ENCODE measurements at places on chromosomes 6 and 20.

DNA sequence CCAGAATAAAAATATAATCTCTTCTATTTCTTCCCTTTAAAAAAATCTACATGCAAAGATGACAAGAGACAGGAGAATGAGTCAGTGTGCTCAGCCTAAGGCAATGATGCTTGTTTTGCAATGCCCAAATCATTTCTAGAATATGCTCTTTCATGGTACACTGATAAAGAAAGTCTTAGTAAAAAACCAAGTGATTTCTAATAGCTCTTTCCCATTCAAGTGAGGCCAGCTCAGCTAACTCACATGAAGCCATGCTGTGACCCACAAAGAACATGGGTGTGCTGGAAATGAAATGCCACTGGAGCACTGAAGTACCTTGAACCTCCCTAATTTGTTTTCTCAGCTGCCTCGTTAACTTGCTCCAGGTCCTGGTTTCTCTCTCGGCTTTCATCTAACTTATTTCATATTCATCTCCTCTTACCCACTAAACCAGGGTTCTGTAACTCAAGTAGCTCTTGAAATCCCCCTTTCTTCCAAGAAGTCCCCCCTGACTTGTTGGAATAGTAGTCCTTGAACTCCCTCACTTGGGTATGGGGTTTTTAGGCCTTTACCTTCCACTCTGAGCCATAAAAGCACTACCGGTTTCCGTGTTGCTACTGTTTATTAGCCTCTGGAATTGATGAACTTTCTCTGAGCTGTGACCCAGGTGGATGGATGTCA lies 92.7 kb downstream of the IRF4 start:
- DNase-seq, result peak; percentile 90

- no peak for DNase-seq
Measured at GRCh38 chr20:37808233-37809070, 94.5 kb upstream of the VSTM2L start.

GRCh38 chr6:157831424-157832249 lies 8.6 kb downstream of the SNX9 start:
- no peak for DNase-seq

- no peak for DNase-seq
Measured at GRCh38 chr6:31352310-31352682, 4.7 kb downstream of the HLA-B start.

- DNase-seq, result no peak
Measured at GRCh38 chr6:157989541-157990289, 8.1 kb downstream of the SYNJ2 start.

GRCh38 chr6:143515766-143516355 lies 4.3 kb upstream of the FUCA2 start:
- DNase-seq, result no peak

GRCh38 chr20:49032455-49032854 lies 13.7 kb upstream of the CSE1L start:
- no peak for DNase-seq

GRCh38 chr6:5860849-5861248 lies 145.9 kb downstream of the NRN1 start:
- no peak for DNase-seq
